Posterior cingulate gyrus (tissue), 11 donors: ENCODE measurements at places on chromosomes 6 and 20.

DNA sequence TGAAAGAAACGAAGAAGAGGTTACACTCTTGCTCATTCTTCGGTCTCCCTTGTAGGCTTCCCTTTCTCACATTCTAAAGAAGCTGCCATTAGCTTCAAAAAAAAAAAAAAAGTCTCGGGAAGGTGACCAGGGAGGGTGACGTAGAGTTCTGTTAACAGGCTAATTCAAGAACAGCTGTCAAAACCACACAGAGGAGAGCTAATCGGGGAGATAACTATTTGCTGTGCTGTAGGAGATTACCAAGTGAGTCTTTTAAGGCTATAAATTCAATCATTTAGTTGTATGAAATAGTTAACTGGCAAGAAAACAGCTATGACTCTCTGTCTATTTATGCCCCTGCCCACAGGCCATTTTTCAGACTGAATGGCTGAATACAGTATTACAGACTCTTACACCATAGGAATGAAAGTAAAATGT is 256.8 kb downstream of the SYNE1 start:
- DNase-seq = no peak

DNA sequence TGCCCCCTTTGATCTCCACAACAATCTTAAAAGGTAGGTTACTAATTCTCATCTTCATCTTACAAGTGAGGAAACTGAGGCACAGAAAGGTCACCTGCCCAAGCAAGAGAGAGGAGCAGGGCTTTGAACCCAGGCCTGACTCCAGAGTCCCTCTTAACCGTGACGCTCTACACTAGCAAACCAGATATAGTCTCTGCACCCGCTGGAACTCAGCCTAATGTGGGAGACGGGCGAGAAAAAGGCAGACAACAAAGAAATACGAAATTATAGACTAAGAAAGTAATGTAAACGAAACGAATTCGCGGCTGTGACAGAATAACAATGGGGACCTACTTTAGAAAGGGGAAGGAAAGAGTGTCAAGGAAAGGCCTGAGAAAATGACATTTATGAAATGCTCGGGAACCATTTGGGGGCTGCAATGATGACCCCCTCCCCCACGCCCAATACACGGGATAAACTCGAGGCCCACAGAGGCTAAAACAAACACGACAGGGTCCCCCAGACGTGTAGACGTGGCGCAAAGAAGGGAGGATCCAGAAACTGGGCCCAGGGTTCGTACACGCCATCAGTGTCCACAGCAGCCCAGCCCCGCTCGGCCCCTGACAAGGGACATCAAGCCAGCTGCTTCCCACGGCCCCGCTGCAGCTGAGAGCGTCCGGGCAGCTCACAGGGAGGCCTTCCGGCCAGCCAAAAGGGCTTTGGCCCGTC is 637 bp downstream of the TRPC4AP start:
- DNase-seq = no peak

- DNase-seq = no peak
Observed at GRCh38 chr6:112879920-112880413, 532.8 kb downstream of the RFPL4B start.

GRCh38 chr6:7261852-7262461 is 51.0 kb downstream of the SSR1 start:
- no peak for DNase-seq

GRCh38 chr6:14452567-14453527 is 335.3 kb downstream of the CD83 start:
- no peak for DNase-seq

GRCh38 chr20:64133951-64134407 is 26.6 kb upstream of the NPBWR2 start:
- no peak for DNase-seq

GRCh38 chr20:59376109-59376841 is 75.9 kb downstream of the EDN3 start:
- no peak for DNase-seq

DNA sequence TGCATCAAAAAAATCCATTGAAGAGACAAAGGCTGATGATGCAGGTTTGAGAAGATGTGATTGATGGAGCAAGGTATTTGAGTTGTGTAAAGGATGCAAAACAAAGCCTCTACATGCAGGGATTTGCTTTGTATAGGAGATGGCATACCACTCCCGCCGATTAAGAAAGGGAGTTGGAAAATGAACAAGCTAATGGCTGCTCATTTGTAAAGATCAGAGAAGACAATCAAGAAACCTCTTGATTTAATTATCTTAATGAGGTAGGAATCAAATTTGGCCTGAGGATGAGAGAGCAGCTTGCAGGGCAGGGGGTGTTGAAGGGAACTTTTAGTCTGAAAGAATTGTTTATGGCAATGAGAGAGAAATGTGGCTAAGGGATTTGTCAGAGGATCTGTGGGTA is 448.2 kb upstream of the ADGRB3 start:
- no peak for DNase-seq

- no peak for DNase-seq
Observed at GRCh38 chr20:53296025-53296424, 297.6 kb downstream of the ZNF217 start.

GRCh38 chr6:155117785-155118184 is 122.7 kb downstream of the TIAM2 start:
- no peak for DNase-seq

DNA sequence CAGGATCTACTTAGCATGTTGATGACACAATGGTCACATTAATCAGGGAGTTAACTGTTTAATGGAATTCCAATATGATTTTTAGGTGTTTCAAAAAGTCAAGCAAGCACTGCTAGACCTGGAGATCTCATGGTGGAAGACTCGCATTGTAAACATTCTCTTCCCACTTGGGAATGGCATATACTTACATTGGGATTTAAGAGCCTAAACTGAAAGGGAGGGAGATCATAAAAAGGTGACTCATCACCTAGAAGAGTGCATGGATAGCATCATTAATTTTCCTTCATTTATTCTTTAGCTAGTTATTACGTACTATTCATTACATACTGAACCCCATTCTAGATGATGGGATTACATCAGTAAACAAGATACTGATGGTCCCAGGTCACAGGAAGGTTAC is 185.4 kb downstream of the TASP1 start:
- DNase-seq = no peak

DNA sequence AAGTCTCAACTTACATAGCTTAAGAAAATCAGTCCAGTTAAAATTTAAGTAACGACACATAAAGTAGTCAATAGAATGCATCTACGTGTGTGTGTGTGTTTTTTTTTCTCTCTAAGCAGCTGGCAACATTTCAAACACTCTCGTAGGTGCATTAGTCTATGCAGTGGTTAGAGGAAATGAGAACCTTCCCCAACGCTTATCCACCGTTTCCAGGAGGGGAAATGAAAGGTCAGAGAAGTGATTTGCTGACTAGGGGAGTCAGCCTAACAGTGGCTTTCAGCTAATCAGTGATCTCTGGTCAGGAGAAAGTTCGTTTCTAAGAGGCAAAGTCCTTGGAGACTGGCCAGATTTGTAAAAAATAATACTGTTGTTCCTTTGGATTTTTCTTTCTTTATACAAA is 806.6 kb downstream of the C6orf118 start:
- no peak for DNase-seq

GRCh38 chr6:20479060-20479459 is 55.2 kb upstream of the CDKAL1 start:
- no peak for DNase-seq

DNA sequence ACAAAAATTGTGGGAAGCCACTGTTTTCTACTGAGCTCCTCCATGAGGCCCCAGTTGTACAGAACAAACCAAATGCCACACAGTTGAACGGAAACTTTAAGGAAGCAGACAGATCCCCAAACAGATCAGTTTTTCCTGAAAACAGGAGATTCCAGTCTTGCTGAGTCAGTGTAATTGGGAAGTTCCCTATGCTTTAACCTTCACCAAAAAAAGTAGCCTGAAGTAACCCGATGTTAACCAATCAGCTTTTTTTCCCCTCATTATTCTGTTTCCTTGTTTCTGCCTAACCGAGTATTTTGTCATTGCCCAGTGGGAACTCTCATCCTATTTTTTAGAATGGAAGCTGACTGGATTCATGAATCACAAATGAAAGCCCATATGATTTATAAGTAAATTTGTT is 36.7 kb downstream of the MARCKS start:
- no peak for DNase-seq

DNA sequence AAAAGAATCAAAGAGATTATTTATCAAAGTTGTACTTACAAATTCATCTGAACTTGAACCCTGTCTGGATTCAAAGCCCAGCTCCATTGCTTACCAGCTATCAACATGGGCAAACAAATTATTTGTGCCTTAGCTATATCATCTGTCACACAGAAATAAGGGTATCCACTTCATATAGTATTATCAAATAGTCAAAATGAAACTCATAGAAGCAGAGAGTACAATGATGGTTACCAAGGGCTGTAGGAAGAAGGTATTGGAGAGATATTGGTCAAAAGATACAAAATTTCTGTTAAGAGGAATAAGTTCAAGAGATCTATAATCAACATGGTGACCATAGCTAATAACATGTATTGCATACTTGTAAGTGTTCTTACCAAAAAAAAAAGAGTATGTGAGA is 87.8 kb upstream of the CCDC28A start:
- no peak for DNase-seq

GRCh38 chr20:37895166-37895565 is 7.8 kb upstream of the VSTM2L start:
- DNase-seq = no peak

GRCh38 chr6:26044140-26045064 is 42.8 kb upstream of the HFE start:
- DNase-seq = no peak

DNA sequence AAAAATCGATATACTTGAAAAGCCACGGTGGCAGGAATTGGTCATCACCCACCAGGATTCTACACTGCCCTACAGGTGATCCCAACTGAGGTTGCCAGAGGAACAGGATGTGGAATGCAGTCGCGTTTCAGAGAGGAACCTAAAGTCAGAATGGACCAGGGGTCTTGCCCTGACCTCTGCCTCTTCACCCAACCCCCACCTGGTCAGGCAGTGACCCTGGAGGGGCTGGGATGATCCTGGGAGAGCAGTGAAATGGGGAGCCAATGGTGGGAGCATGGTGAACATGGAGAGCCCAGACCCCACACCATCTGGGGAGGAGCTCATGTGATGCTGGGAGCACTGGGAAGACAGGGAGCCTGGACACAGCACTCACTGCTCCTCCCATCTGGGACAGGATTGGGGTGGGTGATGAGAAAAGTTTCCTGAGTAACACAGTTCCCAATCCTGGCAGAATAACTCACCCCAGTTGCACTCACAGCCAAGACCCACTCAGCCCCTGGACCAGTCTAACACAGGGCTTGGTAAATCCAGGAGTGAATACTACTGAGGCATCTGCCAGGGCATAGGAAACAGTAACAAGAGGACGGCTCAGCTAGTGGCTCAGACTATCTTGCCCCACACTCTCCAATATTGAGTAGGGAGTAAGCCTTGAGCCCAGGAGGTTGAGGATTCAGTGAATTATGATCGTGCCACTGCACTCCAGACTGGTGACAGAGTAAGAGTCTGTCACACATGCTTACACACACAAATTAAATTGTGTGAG is 1.7 kb upstream of the ULBP2 start:
- no peak for DNase-seq

- DNase-seq = no peak
Observed at GRCh38 chr6:100456908-100457235, 7.8 kb downstream of the SIM1 start.

- DNase-seq = no peak
Observed at GRCh38 chr6:108757357-108757756, 90.9 kb upstream of the ARMC2 start.

DNA sequence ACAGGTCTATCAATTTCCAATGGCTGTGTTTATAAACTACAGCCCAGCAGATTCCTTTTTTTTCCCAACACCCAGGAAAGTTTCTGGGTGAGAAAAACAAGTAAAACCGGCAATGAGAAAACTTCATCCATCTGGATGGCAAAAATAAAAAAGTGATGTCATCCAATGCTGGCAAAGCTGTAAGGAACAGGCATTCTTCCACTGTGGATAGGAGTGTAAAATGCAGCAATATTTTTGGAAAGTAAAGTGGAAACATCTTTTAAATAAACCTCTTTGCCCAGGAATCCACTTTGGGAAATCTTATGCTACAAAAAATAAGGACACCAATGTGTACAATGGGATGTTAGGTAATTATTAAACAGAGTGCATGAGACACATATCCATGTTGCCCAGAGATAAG is 102.1 kb upstream of the NT5E start:
- DNase-seq = no peak

DNA sequence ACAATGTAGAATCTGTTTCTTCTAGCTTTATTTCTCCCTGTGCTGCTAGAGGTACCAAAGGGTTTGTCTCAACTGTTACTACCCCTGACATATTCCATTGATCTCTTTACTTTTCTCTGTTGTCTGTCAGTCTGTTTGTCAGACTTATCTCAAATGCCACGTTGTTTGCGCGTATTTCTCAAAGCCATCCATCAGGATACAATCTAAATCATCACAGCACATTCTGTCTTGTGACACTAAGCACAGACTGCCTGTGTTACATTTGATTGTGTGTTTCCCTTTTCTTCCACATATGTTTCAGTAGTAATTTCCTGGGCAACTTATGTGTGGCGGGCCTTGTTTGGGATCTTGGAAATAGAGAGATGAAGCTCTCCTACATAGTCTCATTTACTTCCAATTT is 30.2 kb upstream of the SERINC3 start:
- DNase-seq = no peak

- DNase-seq = no peak
Observed at GRCh38 chr6:75449630-75450206, 43.9 kb downstream of the FILIP1 start.

GRCh38 chr20:55538261-55538908 is 466.9 kb downstream of the CBLN4 start:
- DNase-seq = no peak

DNA sequence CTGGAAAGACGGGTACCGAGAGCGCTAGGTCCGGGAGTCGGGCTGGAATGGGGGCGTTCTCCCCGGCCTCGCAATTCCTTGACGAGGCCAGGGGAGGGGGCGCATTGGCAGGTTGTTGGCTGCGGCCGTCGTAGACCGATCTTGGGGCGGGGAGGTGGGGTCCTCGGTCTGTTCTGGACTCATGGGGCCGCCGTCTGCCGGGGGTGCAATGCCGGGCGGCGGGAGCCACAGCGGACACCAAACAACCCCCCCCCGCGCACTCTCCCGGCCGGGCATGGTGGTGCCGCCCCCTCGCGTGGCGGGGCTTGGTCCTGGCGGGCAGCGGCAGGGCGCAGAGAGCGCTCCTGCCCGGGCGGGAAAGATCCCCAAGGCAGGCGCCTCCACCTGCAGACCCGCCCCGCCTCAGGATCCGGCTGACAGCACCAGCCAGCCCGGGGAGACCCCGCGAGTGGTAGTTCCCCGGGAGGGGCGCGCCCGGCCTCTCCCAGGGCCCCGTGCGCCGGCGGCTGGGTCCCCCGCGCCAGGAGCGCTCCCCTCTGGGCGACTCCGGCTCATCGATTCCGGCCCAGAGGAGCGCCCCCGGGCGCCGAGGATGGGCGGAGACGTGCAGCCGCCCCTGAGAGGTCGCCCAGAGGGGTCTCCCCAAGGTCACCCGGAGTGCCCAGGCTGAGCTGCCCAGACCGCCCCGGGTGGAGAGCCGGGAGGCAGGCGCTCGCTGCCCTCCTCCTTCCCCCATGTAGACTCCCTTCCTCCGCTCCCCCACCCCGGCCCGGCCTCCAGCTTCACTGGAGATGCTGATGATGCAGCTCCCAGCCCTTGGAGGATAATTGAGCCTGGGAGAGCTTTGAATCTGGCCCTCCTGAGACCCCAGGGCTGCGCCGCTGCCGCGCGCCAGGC is 709 bp downstream of the PPP1R16B start:
- DNase-seq = no peak
